ENCODE measurements at places on chromosomes 1 and 21.

- no peak for DNase-seq
Measured at GRCh38 chr21:44993321-44994046, 53.7 kb downstream of the SLX9 start.

- DNase-seq = no peak
Measured at GRCh38 chr1:230717251-230717650, 3.3 kb upstream of the AGT start.

DNA sequence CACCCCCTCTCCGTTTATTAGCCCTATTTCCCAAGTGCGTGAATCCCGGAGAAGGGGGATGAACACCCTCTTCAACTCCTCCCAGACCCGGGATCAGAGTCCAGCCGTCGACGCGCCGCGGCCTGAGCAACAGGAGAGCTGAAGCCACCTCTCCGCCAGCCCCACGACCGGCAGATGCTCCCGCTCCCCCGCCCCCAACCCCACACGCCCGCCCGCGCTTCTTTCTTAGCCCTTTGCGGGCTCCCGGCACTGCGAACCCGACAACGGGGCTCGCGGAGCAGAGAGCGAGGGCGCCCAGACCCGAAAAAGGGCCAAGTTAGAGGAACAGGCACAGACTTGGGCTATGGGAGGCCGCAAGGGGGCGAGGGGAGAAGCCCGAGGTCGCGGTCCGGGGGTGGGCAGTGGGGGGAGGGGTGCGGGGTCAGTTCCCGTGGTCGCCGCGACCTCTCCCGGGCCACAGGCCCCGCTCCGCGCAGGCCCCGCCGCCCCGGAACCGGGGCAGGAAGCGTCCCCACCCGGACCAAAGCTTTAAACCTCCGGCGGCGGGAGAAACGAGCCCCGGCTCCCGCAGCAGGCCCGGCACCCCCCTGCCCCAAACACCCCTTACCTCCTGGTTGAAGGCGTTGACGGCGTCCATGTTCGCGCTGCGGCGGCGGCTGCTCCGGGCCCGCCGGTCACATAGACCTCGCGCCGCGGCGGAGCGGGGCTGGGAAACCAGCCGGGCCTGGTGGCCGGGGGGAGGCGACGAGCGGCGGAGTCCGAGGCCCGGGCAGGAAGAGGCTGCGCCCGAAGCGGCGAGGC lies 662 bp downstream of the SCAF4 start:
- peak; percentile 88 for DNase-seq

- DNase-seq = no peak
Measured at GRCh38 chr1:161480381-161481035, 24.7 kb upstream of the FCGR2A start.

GRCh38 chr1:161954050-161954449 lies 69.6 kb downstream of the OLFML2B start:
- DNase-seq = no peak

DNA sequence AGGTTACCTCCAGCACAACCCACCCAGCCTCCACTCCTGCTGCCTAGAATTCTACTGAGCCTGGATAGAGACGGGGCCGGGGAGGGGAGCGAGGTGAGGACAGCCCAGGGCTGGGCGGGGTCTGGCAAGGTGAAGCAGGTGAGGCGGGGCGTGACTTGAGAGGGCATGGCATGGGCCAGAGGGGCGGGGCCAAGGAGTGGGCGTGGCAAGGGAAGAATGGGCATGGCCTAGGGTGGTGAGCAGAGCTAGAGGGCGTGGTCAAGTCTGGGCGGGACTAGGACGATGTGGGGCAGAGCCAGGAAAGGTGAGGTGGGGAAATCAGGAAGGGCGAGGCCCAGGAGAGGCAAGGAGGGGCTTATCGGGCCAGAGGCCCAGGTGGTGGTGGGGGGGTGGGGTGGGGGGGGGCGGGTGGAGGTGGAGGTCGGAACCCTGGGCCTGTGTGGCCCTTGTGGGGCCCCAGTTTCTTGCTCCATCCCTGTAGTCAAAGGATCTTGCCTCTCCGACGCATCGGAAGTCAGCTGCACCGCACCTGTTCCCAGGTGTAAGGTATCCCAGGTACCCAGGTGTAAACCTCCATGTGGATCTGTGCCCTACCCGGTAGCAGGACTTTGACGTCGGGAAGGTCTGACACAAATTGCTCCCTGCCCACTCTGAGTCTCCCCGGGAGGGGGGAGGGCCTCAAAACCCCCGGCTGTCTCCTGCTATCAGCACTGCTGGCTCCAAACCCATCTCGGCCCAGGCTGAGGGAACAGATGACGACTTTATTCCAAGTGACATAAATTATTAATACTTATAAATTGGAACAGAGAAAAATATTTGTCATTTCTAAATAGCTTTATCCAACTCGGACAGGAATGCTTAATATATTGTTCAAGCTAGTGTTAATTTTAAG lies 32.9 kb upstream of the UTS2 start:
- DNase-seq = no peak

DNA sequence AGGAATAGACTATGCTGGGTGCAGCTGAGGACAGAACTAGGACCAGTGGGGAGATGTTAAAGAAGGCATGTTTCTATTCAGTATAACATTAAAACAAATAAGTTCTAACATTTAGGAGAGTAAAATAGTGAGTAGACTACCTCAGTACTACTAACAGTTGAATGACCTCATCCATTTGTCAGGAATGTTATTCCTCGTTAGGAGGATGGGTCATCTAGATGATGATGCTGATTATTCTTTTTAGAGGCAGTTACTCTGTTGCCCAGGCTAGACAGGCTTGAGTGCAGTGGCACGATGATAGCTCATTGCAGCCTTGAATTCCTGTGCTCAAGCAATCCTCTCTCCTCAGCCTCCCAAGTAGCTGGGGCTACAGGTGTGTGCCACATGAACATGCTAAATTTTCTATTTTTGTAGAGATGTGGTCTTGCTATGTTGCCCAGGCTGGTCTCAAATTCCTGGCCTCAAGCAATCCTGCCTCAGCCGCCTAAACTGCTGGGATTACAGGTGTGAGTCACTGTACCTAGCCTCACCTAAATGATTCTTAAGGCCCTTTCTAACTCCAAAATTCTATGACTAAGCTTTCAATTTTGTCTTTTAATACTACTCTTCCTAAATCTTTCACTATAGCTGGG lies 9.3 kb downstream of the EEIG2 start:
- DNase-seq = no peak

DNA sequence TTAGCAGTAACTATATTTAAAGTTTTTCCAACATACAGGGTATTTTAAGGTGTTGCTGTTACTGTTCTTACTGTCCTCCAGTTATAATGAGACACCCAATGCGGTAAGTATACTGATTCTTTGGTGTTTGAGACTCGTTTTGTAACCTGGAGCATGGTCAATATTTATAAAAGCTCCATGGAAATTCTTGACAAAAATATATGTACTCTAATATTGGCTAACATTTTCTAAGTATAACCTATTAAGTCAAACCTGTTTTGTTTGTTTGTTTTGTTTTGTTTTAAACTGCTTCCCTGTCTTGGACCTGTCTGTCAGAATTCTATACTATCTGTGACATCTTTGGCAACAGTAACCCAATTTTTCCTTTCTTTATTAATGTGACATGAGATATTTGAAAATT lies 15.9 kb upstream of the CAP1 start:
- no peak for DNase-seq

DNA sequence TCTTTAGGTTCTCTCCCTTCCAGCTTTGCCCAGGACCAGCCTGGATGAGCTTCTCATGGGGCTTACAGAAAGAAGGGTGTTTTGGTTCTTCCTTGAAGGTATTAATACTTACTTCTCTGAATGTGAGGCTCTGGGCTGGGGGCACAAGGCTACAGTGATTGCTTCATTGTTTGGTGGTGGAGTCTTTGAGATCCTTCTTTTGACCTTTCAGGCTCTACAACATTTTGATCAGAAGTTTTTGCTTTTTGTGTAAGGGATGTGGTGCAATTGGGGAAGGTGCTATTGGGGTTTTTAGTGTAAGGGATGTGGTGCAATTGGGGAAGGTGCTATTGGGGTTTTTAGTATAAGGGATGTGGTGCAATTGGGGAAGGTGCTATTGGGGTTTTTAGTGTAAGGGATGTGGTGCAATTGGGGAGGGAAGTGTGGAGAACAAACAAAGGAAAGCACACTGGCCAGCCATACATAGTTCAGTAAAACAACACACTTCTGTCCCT lies 103.6 kb upstream of the IVNS1ABP start:
- DNase-seq = no peak

DNA sequence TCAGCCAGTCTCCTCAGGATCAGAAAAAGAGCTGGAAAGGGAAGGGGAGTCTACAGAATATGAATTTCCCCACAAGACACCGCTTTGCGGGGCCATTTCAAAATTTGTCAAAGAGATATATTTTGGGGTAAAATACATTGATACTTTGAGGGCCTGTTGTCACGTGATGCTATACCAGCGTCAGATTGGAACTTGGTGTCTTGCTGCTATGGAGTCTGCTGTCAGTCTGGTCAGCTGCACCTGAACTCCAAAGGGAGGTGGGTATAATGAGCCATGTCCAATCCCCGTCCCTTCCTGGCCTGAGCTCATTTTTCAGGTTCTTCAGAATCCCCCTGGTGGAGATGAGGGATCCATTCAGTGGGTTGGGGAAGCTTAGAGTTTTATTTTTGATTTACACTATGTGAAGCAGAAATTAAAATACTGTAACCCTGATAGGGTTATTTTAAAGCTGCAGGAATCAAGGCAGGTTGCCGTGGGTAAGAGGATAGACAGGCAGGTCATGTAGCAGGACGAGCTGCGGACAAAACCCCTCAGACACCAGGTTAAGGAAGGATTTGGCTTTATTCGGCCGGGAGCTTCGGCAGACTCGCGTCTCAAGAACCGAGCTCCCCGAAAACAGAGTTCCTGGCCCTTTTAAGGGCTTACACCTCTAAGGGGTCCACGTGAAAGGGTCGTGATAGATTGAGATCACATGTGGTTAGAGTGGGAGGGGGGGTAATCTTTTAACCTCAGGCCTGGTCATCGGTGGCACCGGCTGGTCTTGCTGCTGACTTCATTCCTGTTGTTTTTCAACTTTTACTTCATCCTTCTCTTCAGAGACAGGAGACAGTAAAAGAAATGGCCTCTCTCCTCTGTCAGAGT lies 2.2 kb upstream of the POFUT2 start:
- no peak for DNase-seq

GRCh38 chr1:156502894-156503697 lies 2.5 kb upstream of the MEF2D start:
- peak; percentile 90 for DNase-seq

- DNase-seq = no peak
Measured at GRCh38 chr1:8138673-8139072, 112.6 kb upstream of the ERRFI1 start.

GRCh38 chr21:18318156-18318555 lies 73.5 kb downstream of the CHODL start:
- no peak for DNase-seq

DNA sequence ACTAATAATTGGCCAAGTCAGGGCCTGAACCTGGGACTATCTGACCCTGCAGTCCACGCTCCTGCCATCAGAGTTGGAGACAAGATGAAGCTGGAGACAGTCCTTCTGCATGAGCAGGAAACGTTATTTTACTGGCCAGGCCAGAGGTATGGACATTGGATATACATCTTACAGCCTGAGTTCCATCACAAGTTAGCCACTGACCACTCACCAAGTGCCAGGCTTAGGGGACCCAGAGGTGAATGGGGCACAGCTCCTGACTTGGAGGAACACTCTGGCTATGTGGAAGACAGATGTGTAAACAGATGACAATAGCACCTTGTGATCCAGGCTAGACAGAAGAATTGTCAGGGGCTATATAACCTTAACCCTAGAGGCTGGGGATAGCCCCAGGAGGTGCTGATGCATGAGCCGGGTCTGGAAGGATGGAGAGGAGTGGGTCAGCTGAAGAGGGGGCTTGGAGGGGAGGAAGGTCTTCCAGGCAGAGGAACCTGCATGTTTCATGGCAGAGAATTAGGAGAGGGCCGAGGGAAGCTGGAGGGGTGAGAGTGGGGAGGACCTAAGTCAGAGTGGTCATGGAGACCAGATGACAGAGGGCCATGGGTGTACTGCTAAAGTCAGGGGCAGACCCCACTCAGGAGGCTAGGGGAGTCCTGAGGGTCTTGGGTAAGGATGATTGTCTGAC lies 52.5 kb upstream of the DMRTB1 start:
- DNase-seq = no peak

- DNase-seq = no peak
Measured at GRCh38 chr1:173545688-173546087, 57.2 kb downstream of the SLC9C2 start.

- no peak for DNase-seq
Measured at GRCh38 chr21:15293240-15293639, 228.4 kb upstream of the NRIP1 start.

GRCh38 chr1:203592730-203593129 lies 33.9 kb upstream of the ATP2B4 start:
- DNase-seq = no peak
